Stimulated activated CD4-positive, alpha-beta T cell treated with anti-CD3 and anti-CD28 coated beads, Interleukin-4, amount 100 ng/mL, for 4 hours (primary cell): ENCODE measurements at places on chromosomes 1 and 21.

DNA sequence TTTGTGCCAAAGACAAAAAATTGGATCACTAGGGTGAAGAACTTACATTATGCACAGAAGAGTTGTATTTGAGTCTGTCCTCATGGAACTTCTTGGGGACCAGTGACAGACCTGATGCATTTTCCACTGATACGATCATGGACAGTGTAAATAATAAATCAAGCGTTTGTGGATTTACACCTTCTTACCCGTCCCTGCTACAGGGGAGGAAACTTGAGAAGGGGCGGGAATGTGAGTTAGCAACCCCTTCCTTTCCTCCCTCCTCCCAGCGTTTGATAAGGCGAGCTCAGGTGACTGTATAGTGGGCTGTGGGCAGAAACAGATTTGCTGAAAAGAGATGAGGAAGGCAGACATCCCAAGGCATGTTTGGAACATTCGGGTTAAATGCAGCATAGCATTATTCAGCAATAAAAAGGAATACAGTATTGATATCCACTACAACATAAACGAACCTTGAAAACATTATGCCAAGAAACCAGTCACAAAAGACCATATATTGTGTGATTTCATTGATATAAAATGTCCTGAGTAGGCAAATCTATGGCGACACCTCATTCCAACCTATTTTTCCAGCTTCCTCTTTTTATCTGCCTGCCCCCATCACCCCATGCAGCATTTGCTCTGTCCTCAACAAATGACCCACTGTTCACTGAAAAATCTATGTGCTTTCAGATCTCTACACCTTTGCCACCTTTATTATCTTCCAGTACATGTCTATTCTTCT is 128.7 kb downstream of the ZZZ3 start:
- no peak for DNase-seq

DNA sequence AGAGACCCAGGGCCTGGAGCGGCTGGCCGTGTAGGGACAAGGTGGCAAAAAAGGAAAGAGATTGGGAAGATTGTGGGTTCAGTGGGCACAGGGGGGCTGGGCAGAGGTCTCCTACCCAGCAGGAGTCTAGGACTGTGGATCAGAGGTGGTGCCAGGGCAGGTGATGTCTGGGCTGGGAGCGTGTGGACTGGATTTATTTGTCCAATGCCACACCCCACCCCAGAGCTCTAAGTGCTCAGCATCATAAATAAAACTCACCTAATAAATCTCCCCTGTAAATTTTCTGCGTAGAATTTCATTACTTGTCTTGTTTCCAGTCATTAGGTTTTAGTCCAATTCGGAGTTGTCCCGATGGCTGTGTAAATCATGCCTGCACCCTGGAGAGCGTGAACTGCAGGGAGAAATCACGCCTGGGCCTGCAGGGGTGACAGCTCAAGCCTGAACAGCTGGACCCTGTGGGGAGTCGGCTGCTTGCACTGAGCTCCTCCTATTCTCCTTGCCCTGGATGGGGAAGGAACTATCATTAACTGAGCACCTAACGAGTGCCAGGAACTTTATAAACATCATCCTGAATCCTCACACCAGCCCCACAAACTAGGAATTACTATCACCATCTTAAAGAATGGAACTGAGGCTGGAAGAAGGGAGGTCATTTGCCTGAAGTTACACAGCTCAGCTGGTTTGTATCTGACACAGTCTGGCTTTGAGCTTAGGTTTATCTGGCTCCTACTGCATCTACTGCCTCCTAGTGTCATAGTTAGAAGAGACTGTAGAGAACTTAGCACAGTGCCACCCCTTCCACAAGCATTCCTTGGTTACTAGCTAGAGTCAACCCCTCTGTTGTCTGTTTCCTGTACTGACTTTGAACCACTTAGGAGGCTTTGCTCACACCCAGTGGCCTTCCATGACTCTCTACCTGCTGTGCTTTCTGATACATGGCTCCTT is 25.0 kb upstream of the POU3F1 start:
- no peak for DNase-seq

GRCh38 chr1:171286032-171286705 is 27.8 kb upstream of the FMO4 start:
- DNase-seq: no peak

GRCh38 chr1:21251773-21252471 is 38.3 kb downstream of the ECE1 start:
- DNase-seq: no peak

GRCh38 chr1:224497714-224498573 is 63.3 kb upstream of the WDR26 start:
- DNase-seq: peak; percentile 54

- DNase-seq: no peak
These were observed 45.5 kb downstream of the LPAR3 start for GRCh38 chr1:84847253-84848250.

DNA sequence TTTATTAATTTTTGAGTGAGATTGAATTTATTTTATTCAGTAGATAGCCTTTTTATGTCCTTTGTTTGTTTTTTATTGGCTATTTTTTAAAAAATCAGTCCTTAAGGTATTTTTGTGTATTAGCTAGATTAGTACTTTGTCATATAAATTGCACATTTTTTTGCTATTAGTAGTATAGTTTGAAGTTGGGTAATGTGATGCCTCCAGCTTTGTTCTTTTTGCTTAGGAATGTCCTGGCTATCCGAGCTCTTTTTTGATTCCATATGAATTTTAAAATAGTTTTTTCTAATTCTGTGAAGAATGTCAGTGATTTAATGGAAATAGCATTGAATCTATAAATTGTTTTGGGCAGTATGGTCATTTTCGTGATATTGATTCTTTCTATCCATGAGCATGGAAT is 80.4 kb downstream of the MAN1A2 start:
- DNase-seq: no peak

GRCh38 chr1:203563291-203563690 is 63.3 kb upstream of the ATP2B4 start:
- no peak for DNase-seq

DNA sequence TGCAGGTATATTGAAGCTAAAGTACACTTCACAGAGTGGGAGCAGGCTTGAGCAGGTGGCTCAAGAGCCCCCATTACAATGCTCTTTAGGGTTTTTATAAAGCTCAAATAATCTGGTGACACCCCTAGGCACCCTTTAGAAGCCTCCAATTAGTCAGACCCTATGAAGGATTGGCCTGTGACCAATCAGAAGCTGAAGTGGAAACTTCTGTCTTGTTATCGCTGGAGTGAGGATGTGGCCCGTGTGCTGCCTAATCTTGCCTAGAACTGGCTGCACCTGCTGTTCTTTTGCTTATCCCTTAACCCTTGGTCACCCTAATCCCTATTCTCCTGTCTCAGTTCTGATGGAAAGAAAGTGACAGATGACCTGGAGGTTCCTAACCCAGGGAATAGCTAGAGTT is 70.8 kb upstream of the ABCG1 start:
- DNase-seq: no peak

DNA sequence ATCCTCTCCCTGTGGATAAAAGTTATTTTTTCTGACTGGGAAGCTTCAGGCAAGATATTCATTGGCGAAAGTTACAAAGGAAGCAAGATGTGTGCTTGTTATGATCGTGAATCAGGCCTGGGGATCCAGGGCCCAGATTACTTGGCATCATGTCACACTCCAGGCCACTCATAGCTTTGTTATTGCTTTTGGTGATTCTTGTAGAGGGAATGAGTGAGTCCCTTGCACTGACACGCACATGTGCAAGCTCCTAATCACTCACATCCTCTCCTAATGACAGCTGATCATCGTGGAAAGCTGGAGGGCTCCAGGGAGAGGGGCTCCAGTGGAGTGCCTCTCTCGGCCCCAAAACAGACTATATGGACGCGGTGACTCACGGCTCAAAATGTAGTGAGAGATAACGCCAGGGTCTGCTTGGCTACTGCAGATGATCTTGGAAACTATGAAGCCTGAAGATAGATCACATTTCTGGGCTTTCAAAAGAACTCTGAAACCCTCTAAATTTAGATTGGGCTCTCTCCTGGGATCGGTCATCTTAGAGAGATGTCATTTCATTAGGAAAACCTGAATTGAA is 481.1 kb upstream of the USP24 start:
- DNase-seq: no peak

- no peak for DNase-seq
These were observed 4.4 kb downstream of the HFM1 start for GRCh38 chr1:91400133-91400725.

- no peak for DNase-seq
These were observed 80.9 kb downstream of the ABCA4 start for GRCh38 chr1:94039871-94040569.

- no peak for DNase-seq
These were observed 41.0 kb downstream of the RXRG start for GRCh38 chr1:165403835-165404482.

DNA sequence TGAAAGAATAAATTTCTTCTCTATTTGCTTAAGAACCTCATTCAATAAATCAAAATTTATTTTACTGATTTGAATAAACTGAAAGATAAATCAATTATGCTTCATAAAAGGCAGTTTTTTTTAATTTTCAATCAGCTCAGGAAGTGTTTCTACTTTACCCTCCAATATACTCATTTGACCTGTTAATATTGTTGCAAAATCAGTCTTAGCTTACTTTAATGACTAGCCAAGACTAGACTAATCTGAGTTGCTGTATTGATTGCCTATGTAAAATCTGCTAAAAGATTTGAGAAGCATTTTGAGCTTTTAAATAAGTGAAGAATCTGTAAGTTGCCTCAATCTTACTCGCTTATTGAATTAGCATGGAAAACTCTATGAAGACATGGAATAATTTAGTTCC is 179.1 kb upstream of the LYPLAL1 start:
- no peak for DNase-seq

- DNase-seq: no peak
These were observed 45.8 kb downstream of the TTC39A start for GRCh38 chr1:51284487-51284954.

GRCh38 chr1:112937495-112937894 is 18.5 kb downstream of the SLC16A1 start:
- DNase-seq: no peak

DNA sequence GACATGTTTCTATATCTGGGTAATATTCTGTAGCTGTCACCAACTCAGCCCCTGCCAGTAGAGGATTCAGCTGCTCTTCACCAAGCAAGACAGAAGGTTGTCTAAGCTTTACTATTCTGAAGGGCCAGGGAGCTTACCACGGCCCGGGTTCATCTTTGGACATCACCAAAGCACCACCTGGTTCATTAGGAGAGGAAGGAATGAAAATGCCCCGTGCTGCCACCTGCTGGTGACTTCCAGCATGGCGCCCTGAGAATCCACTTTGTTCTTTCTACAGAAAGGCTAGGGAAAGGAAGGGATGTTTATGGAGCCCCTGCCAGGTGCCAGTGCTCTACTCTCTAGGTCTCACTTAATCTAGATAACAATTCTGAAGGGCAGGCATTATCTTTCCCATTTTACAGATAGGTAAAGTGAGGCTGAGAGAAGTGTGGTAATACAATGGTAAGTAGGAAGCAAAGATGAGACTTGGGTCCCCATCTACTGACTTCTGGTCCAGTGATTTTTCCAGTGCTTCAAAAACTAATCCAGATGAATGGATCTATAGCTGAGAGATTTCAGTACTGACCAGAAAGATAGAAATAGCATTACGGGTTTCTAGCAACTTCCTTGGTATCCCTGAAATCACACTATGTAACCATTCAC is 79.5 kb downstream of the BEND5 start:
- DNase-seq: peak; percentile 17

- DNase-seq: no peak
These were observed 5.7 kb downstream of the CASQ2 start for GRCh38 chr1:115762779-115763178.

DNA sequence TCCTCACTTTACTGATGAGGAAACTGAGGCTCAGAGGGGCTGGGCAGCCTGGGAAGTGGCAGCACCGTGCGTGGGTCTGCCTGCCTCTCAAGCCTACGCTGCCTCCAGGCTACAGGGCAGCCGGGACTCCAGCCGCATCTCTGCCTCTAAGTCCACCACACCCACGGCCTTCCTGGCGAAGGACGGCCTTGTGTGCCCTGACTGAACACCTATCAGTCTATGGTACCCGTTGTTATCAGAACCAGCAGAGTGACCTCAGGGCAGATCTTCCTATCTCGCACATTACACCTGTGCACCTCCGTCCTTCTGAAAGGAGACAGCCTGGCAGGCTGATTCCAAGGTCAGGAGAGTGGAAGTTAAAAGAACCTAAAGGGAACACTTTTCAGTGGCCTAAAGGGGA is 35.7 kb upstream of the SLC30A1 start:
- no peak for DNase-seq

DNA sequence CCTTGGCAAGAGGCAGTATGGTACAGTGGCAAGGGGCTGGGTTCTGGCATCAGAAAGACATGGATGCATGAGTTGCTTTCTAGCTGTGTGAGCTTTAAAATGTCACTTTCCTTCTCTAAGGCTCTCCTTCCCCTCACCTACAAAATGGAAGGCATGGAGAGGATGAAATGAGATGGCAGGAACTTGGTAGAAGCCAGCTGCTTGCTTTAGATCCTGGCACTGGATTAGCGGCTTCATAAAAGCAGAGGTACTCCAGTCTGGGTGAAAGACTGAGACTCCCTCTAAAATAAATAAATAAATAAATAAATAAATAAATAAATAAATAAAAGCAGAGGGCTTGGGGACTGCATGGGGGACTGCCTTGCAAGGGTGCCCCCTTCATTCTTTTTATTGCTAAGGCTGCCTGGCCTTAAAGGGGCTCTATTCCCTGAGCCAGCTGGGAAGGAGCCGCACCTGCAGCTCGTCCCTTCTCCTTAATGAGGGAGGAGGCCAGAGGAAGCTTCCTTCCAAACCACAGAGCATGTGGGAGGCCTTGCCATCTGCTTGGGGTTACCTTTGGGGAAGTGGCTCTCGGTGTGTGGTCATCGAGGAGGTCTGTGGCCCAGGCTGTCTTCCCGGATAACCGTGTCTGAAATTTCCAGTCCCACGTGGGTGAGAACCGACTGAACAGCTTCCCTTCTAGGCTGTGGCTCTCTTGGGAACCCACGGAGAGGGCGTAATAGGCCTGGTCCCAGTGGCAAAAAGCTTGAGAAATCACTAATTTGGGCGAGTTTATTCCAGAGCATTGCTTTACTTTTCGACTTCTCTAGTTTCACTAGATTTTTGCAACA is 2.0 kb upstream of the ATP13A2 start:
- no peak for DNase-seq

DNA sequence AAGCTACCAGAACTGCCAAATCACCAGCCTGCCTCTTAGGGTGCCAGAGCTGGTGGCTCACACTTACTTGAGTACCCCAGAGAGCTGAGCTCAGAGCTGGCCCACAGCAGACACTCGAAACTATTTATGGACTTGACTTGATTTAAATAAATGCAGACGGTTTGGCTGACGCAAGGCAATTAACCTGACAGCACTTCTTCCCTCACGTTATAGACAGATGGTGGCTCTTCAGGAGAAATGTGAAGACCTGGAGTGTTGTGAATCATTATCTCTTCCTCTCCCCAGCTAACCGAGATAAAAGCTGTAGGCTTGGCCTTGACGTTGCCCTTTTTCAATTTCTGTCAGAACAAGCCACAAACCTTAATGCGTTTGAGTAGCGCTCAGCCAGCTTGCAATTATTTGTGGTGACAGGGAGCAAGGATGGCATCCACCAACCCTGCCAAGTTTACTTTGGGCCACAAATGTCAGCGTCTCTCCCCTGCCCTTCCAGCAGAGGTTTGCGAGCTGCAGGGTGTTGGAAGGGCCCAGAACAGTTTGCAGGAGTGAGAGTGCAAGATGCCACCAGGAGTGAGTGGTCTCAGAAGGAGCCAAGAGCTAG is 34.0 kb upstream of the BCAR3 start:
- DNase-seq: no peak

GRCh38 chr1:44467566-44467965 is 62.5 kb downstream of the RNF220 start:
- DNase-seq: no peak

- no peak for DNase-seq
These were observed 38.7 kb downstream of the HS2ST1 start for GRCh38 chr1:86953167-86953566.
